AG08395 (cell line): ENCODE measurements at places on chromosomes 3 and 15.
A peak's percentile ranks its signal among the peaks of the same experiment; 100 is the strongest.

DNA sequence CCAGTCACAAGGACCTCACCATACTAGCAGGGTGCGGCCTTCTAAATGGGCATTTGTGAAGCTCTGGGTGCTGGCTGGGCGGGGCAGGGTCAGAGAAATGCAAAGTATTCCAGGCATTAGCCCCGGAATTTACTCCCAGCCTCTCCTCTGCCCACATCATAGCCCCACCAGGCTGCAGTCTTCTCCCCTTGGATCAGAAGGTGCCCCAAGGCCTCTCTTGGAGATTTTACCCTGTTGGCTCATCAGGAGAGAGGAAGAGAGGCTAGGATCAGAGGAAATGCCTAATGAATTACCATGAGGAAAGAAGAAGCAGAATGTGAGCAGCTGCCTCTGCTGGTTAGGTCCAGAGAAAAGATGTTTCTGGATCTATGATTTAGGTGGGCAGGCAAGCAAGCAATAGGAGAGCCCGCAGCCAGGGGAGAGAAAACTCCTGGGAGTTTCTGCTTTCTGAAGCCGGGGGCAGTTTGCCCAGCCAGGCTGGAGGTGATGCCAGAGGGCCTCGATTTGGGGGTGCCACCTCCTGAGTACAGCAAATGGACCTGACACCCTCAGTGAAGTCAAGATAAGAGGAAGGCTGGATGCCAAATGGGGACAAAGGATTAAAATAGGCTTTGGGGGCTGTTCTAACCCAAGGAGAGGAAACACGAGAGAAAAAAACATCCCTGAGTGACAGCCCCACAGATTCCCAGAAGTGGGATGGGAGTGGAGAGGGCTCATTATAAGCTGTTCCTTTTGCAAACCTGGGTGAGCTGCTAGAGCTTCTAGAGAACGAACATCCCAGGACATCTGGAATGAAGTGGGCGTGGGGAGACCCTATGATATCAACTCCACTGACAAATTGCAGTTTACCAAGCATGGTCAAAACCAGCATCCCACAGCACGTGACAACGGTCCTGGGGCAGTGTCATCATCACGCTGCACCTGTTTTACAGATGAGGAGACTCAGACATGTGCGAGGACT lies 65.4 kb downstream of the BDH1 start:
- DNase-seq: peak; percentile 52

DNA sequence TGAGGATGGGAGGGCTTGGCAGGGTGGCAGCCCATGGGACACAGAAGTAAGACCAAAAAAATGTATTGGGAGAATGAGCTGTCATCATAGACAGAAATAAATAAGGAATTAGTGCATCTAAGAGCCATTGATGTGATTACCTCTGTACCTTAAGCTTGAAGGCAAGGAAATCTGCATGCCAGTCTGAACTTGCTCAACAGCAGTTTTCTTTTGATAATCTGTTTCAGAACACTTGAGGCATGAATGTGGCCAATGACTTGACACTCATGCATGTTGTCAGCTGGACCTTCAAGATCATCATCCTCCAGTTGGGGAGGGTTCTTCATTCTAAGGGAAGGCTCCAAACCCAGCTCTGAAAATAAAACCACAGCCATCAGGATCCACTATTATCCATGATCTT lies 148.5 kb downstream of the DCLK3 start:
- DNase-seq: no peak

- no peak for DNase-seq
Observed at GRCh38 chr3:55609230-55609827, 122.2 kb upstream of the WNT5A start.

DNA sequence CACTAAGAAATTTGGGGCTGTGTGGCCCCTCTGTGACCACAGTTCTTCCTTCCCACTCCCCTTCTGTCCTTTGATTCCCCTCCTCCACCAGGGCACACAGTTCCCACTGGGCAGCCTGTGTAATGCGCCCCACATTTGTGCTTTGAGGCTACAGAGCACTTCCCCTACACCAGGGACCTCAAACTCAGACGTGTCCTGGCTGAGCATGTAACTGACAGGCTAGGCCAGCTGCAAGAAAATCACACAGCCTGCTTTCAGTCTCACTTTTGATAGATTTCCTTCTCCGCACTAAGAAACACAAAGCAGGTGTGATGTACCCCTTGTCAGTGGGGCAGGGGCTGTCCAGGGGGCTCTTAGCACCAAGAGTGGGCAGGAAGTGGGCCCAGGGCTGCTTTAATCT lies 29.6 kb downstream of the PRKCD start:
- no peak for DNase-seq

DNA sequence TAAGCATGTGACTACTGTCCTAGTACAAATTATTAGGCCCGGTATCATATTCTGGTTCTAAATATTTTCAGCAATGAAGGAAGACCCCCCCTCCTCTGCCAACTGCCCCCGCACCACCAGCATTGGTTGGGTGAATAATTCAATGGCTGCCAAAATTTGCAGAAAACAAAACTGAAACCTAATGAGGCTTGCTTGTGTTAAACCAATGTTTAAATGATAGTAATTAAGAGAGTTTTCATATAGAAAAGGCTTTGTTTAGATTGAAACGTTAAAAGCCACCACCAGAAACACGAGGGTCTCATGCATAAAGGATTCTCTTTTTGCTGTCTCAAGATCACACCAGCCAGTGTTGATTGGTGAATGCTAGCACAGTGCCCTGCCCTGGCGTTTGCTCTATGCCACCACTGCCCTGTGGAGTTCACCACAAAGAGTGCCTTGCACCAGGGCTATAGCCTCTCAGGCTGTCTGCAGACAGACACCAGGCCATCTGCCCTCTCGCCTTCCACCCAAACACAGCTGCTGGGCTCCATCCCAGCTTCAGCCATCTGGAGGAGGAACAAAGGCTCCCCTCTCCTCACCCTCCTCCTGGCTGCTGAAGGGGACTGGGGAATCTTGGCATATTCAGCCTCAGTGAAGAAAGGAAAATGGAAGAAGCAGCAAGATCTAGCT lies 200.3 kb upstream of the PFN2 start:
- no peak for DNase-seq

- no peak for DNase-seq
Observed at GRCh38 chr3:189712906-189713483, 81.8 kb downstream of the TP63 start.

- peak; percentile 48 for DNase-seq
Observed at GRCh38 chr3:135513106-135514059, 452.1 kb upstream of the PPP2R3A start.

DNA sequence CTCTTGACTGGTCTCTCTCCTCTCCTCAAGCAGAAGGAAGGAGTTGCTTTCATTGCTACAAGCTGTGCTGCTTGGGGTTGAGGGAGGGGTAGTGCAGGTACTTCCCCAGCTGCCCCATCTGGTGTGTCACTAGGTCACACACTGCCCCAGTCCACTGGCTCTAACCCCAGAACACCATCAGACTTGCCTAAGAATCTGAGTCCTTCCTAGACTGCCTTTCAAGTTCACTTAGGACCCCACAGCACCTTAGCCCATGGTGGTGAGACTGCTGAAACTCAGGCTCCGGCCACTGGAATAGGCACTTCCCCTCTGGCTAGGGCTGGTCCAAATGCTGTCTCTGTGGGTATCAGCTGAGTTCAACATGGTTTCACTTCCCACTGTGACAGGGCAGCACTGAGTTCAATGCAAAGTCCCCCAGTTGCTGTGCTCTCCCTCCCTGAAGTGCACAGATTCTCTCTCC lies 279.7 kb upstream of the GOLGA6L4 start:
- no peak for DNase-seq

- DNase-seq: no peak
Observed at GRCh38 chr15:65370885-65371284, 6.9 kb downstream of the IGDCC3 start.
